ENCODE measurements at places on chromosomes 3 and 15.

DNA sequence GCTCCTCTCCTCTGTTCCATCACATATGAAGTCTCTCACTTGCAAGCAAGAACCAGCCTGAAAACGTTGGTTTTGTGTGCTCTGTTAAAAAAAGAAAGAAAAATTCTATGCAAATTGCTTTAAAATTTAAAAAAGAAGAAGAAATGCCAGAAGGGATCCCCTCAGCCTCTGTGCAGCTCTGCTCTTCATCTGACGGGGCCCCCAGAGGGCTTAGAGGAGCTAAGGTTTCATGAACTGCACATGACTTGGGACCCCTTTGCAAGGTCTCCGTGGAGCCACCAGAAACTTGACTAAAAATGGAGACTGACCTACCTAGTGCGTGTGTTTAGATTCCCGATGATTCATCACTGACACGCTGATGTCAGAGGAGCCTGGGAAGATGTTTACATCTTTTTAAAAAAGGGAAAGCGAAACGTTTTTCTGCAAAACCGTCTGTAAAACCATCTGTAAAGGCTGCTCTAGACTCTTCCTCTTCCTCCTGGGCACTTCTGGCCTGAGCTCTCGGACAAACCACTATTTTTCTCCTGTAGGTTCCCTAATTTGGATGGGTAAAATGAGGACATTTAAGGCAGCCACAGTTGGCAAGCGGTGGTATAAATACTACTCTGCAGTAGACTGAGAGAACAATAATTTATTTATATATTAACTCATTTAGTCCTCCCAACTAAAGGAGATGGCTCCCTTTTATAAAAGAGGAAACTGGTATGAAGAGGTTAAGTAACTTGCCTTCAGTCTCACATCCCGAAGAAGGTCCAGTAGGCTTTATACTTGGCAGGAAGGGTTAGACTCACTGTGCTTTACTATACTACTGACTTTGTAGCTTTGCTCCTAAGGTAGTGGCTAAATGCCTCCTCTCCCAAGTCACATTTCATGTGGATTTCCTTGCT, 67.2 kb upstream of the POLG start:
- no peak for DNase-seq

- DNase-seq: no peak
Measured at GRCh38 chr3:149658744-149659497, 1.1 kb upstream of the WWTR1 start.

DNA sequence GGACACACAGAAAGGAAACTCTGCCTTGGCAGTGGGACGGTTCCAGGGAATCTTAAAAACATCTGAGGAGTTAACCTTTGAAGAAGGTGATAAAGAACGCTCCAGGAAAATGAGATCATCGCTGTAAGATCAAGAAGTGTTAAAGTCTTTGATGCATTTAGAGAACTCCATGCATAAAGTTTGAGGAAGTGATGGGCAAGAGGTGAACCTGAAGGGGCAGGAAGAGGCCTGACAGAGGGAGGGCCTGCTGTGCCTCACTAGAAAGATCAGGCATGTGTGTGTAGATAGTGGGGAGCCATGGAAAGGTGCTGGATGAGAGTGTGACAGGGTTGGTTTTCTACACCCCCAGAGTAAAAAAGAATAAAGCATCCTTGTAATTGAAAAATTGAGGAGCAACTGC, 889.2 kb downstream of the MCTP2 start:
- DNase-seq: no peak

DNA sequence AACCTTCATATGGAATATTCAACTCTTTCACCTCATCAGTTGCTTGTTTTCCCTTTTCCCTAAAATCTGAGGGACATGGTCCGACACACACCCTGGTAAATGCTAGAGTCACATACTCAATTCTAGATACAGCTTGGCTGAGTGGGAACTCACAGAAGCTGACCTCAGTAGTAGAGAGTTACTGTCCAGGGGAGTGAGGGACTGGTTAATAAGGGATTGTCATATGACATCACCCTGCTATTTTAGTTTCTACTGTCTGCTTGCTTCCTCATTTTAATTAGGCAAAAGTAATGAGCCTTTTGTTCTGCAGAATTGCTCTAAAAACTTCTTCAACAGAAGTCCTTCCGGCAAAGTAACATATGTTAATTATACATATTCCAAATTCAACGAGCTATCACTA, 244.5 kb downstream of the ZIC4 start:
- no peak for DNase-seq

- DNase-seq: no peak
Measured at GRCh38 chr15:74402873-74403587, 30.7 kb downstream of the SEMA7A start.

DNA sequence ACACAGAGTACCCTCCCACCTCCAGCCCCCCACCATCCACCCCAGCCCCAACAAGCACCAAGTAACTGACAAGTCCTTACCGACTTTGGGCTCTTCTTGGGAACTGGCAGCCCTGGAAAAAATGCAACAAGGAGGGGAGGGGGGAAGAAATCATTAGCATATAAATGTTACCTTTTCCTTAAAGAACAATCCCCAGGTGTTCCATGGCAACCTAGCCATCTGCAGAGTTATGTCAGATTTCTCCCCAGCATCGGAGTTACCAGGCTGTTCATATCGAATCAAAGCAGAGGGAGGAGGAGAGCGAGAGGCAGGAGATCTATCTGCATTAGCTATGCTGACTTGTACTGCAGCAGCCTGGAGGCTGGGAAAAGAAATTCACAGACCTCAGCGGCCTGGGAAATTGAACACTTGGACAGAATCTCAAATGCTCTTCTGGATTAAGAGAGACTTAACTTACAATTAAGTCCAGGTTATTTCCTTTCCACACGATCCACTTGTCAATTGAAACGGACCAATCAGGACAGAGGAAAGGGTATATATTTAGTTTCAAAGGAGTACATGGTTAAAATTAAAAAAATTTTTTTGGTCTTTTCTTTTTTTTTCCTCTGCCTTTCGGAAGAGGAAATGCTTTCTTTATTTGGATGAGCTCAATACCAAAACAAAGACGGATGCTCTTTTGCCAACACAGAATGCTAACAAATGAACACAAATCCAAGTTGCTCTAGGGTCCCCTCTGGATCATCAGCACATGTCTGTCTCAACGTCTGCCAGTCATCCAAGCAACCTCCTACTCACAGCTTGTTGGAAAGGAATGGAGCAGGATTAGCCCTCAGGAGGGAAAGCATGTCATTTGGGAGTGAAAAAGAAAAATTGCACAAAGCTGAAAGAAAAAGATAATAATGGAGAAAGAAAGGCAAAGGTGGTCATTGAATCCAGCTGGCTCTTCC, 637.1 kb downstream of the MAGI1 start:
- no peak for DNase-seq

DNA sequence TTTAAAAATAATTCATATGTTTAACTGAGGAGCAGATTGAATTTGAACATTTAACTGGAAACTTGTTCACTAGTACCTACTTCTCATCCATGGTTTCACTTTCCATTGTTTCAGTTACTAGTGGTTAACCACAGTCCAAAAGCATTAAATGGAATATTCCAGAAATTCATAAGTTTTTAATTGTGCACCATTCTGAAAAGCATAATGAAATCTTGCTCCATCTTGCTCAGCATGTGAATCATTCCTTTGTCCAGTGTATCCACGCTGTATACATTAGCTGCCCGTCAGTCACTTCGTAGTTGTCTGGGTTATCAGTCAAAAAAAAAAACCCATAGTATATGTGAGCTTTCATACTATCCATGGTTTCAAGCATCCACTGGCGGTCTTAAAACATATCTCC, 217.6 kb downstream of the TPRG1 start:
- DNase-seq: no peak

DNA sequence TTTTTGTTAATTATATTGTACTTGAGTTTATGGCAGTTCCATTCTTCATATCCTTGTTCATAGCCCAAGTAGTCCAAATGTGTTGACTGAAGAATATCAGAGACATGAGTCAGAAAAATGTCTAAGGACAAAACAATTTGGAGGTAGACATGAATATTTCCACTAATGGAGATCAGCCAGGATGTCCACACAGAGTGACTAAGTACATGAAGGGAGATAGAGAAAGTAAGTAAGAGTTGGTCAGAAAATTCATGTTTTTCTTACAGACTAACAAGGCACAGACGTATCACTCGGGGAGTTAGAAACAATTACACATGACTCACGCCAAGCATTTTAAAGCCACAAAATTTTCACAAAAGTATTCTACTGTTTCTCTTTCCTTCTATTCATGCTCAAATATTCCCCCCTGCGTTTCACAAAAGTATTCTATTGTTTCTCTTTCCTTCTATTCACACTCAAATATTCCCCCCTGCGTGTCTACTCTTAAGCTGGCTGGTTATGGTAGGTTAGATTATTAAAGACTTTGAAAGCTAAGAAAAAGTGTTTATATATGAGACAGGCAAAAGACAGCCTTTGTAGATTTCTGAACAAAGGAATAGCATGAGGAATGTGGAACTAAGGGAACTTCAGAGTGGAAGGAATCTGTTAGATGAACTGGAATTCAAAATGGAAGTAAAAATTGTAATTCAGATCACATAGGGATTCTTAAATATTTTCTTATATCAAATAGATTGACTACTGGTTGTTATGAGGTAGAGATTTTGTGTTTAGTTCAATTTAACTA, 648.7 kb upstream of the CCDC54 start:
- DNase-seq: peak; percentile 90

DNA sequence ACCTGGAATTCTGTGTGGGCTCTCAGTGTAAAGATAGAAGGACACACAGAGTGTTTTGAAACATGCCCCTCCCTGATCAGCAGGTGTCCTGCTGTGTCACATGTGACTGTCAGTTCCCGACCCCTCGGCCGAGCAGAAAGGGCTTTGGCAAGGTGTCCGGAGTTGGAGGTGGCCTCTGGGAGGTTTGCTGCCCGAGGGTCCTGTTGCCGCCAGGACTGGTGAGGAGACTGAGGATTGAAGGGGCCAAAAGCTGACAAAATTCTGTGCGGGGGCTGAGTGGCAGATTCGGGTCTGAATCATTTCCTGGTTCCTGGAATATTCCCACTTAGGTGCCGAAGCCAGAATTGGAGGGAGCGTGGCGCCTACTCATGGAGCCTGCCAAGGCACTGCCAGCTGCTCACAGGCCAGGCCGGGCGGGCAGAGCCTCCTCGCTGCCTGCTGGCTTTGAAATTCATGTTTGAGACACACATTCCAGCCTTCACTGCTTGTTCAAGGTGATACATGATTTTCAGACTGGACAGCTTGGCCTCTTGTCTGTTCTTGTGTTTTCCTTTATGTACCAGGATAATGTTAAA, 83.8 kb downstream of the APBA2 start:
- no peak for DNase-seq

DNA sequence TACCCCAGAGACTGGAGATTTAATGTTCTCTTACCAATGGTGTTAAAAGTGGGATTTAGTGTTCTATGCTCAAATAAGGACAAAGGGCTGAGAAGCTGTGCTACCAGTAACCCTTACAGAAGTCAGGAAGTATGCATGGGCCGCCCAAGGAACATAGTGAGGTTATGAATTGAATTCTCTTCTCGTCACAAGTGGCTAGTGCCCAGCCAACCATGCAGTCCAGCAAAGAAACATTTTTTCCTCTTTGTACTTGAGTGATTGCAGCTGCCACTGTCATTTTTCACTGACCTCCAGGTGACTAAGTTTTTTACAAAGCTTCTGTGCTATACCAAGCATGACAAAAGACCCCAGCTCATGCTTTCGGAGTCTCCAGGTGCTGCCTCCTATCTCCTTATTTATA, 110.6 kb upstream of the DCBLD2 start:
- DNase-seq: no peak

DNA sequence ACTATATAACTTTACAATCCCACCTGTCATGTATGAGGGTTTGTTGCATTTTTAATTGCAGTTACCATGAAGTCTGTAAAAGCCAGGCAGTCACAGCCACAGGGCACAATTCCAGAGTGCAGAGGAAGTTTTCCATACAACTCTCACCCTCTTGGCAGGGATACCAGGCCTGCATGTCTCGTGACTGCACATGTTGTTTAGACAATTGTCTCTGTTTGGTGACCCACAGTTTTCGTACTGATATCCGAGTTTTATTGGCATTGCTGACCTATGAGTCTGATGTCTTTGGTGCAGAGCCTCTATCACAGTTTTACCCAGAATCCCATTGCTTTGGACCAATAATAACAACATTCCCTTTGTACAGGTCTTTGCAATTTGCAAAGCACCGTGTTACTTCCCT, 24.9 kb upstream of the MYZAP start:
- DNase-seq: peak; percentile 22

GRCh38 chr3:179710079-179710478, 57.2 kb downstream of the USP13 start:
- DNase-seq: no peak

GRCh38 chr15:61299075-61299763, 70.1 kb upstream of the RORA start:
- DNase-seq: no peak
